LNCaP clone FGC (cell line): ENCODE measurements at places on chromosomes 1 and 21.
A peak's percentile ranks its signal among the peaks of the same experiment; 100 is the strongest.

GRCh38 chr1:50156241-50157010 is 47.7 kb downstream of the ELAVL4 start:
- no peak for DNase-seq

DNA sequence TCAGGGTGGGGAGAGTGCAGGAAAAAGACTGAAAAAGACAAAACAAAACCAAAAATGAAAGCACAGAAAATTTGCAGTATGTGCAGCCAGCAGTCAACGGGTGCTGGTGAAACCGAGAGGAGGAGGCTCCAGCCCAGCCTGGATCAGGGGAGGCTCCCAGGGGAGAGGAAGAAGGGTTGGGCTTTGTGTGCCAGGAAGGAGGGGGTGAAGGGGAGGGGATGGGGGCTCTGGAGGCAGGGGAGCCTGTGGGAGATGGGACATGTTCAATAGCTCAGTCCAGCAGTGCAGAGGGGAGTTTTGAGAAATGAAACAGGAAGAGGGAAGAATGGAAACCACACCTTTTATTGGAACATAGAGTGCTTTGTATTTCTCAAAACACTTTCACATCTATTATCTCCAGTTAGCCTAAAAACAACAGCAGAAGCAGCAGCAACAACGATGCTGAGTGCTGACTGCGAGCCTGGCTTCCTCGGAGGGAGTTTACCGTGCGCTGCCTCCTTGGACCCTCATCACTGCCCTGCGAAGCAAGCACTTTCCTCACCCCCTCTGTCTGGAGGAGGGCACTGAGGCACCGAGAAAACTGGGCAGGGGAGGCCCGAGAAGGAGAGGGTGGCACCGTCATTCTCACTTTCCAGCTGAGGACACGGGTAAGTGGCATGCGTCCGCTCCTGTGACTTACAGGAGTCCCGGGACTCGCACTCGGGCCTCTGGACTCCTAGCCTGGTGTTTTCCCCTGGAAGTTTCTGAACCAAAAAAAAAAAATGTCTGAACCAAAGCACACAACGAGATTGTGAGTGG is 62.9 kb downstream of the MDM4 start:
- DNase-seq: no peak

DNA sequence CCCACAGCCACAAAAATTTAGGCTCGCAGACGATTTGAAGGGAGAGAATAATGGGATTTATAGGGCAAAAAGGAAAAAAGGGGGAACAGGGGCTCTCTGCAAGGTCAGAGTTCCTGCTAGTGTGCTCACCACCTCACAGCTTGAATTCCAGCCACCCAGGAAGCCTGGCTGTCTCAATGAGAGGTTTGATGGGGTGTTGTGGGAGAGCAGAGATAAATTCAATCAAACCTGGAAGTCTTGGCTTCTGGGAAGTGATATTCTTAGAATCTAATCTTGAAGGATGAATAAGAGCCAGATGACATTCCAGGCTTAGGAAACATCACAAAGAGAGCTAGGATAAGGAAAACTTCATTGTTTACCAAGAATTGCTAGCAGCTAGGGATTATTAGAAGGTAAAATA is 47.4 kb upstream of the C21orf91 start:
- DNase-seq: no peak

- no peak for DNase-seq
These were observed 72.5 kb downstream of the OBSCN start for GRCh38 chr1:228280106-228280901.

DNA sequence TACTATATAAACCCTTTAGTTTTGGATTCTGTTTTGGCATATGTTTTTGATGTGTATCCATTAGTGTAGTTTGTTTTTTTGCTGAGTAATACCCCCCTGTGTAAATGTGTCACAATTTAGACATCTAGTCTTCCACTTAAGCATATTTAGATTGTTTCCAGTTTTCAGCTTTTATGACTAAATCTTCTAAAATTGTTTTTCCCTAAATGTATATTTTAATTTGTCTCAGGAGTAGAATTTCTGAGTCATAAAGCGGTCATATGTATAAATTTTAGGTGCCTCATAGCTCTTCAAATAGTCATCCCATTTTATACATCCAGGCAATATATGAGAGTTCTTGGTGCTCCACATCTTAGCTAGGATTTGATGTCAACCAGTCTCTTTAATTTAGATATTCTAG is 1348.0 kb downstream of the MRPL39 start:
- DNase-seq: no peak

DNA sequence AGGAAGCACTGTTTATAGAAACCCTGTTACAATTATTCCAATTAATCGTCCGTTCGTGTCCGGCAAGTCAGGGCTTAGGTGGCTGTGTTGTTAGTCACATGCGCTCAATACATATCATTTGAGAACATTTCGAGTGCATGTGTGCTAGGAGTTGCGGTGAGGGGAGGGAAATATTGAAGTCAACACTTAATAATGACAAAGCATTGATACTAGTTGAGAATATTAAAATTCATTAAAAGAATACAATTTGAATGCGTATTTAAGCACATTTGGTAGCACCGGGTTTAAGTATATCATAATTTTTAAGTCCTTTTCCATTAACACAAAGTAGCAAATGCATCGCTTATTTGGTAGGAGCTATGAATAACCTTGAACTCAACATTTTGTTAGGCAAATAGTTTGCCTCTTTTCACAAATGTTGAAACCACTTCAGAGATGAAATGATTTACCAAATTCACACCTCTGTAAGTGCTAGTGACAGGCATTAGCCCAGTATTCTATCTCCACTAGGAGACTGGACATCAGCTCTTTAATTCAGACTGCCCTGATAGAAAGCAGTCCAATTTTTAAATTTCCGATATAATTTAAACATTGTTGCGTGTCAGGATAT is 1.1 kb upstream of the SERBP1 start:
- no peak for DNase-seq

GRCh38 chr1:203638950-203639349 is 12.3 kb downstream of the ATP2B4 start:
- DNase-seq: no peak

GRCh38 chr1:18721041-18721440 is 90.4 kb downstream of the PAX7 start:
- DNase-seq: no peak

GRCh38 chr1:218480588-218481099 is 135.5 kb downstream of the TGFB2 start:
- DNase-seq: peak; percentile 93

- DNase-seq: no peak
These were observed 10.6 kb upstream of the GCLM start for GRCh38 chr1:93919780-93920179.

DNA sequence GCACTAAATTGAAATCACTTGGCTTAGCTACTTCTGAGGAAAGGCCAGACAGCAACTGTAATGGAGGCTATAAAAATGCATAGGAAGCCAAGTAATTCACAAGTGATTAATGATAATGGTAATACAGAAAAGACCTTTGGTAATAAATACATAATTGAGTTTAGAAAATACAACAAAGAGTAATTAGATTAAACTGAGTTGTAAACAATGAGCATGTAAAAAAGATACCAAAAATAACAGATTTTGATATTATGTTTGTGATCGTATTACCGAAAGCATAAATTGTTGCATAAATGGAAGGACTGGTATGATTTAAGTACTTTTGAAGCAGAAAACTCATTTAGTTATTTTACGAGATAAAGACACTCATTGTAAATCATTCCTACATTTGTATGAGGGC is 556.7 kb upstream of the TMPRSS15 start:
- no peak for DNase-seq

GRCh38 chr1:17741052-17741451 is 14.1 kb upstream of the ACTL8 start:
- no peak for DNase-seq

DNA sequence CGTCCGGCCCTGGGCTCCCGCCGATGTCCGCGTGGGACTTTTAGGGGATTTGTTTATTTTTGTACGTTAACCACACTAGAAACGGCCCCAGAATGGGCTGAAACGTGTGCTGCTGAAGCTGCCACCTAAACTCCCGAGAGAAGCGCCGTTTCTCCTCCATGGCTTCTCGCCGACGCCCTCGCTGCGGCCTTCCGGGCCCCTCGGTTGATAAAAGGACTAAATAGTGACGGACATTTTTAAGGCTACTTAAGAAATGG is 678 bp upstream of the PTTG1IP start:
- DNase-seq: no peak

GRCh38 chr1:197469620-197470210 is 201.7 kb downstream of the CRB1 start:
- DNase-seq: peak; percentile 44

- DNase-seq: no peak
These were observed 7.8 kb downstream of the HCN3 start for GRCh38 chr1:155285063-155285462.

DNA sequence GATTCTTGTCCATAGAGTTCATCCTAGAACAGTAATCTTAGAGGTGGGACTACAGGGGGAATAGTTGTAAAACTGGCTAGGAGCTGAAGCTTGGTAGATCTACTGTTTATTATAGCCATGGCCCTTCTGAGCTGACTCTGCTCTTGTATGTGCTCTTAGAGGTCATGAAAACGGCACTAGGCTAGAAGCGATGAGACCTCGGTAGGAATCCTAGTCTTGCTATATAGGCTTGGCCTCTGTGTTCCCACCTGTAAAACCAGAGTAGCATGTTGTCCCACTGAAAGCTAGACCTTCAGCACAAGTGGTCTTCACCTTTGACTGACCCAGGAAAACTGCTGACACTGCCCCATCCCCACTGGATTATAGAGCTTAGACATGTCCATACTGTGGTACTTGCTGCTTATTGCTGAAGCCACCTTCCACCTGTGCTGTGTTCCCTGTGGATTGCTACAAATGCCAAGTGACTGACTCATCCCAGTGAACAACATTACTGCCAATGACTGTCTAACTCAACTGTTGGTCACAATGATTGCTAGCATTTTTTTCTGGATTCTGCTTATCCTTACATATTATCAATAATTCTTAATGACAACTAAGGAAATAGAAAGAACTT is 23.0 kb upstream of the PIGC start:
- no peak for DNase-seq

DNA sequence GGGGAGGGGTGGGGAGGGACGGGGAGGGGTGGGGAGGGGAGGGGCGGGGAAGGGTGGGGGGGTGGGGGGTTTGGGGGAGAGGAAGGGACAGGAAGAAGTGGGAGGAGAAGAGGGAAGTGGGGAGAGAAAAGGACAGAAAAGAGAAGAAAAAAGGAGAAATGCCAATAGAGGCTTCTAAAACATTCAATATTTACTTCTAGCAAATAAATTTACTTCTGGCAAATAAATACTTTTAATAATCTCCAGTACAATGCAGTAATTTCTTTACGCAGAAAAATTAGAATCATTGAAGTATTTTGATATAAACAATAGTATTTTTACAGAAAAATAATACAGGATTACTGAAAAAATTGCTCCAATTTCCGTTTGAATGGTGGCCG is 9.4 kb upstream of the GPR161 start:
- DNase-seq: no peak

DNA sequence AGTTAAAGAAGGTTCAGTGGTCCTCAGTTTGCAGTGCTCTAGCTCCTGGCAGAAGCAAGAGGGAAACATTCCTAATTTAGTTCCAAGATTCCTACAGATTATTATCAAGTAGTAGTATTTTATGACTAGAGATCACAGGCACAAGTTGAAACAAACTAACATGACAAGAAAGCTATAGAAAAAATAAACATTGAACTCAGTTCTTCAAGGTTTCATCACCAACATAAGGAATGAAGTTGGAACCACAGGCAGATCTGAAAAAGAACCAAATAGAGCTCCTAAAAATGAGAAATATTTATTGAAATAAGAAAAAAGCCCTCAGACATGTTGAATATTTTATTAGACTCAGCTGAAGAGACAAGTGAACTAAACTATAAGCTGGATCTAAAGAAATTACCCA is 40.6 kb downstream of the PDC start:
- DNase-seq: no peak

GRCh38 chr21:41753006-41753898 is 13.6 kb downstream of the RIPK4 start:
- DNase-seq: no peak

GRCh38 chr1:154497026-154497806 is 4.8 kb upstream of the TDRD10 start:
- DNase-seq: no peak

- DNase-seq: no peak
These were observed 8.2 kb downstream of the ZSWIM5 start for GRCh38 chr1:45198185-45198584.

DNA sequence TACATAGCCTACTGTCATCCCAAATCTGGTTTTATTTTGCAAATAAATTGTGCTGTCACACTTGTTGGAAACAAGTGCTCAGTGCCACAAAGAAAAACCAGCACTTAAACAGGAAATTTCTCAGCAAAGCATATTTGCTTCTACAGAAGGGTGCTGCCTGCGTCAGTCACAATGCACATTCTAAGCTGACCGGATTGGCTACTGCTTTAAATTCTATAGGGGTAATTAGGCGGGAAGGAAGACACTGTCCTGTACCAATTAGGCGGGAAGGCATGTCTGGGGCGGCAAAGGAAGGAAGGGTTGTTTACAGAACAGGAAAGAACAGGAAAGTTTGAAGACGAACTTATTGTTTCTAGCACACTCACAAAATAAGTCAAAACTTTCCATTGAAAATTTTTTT is 2.8 kb downstream of the IFI16 start:
- no peak for DNase-seq

DNA sequence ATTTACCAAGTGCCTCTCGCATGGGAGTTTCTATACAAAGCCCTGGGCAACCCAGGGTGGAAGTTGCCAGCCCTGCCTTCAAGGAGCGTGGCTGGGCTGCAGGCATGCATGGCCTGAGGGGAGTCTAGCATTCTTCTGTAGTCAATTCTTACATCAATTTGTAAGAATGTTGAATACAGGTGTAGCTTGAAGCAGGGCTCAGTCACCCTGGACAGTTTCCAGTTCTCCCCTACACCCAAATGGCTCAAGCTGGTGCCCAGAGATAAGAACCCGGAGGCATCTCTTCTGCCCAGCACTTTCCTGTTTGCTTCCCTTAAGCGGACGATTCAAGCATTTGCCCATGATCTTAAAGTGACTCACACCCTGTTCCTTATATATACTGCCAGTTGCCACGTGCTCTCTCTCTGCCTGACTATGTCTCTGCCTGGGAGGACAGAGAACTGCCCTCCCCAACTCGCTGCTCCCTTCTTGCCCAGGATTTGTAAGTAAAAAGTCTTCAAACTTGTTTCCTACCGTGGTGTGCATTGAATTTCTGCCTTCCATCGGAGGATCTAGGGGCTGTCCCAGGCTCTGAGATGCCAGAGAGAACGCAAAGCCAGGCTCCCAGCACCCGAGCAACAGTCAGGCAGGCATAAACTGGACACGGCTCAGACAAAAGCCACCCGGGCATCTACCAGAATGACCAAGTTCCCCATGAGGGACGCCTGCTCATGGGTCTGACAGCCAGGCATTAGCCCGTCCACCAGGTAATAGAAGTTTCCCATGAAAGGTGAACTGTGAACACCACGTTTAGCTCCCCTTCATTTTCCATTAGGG is 50.9 kb upstream of the AJAP1 start:
- DNase-seq: no peak

GRCh38 chr1:228142701-228143136 is 2.6 kb downstream of the GUK1 start:
- no peak for DNase-seq

GRCh38 chr1:111127923-111128643 is 11.8 kb downstream of the DRAM2 start:
- no peak for DNase-seq
